ENCODE measurements at places on chromosomes 12 and 14. TPM values are rescaled to one million over a fixed set of nuclear protein-coding genes. Genes with fewer than 3 reads are reported as not detected.

DNA sequence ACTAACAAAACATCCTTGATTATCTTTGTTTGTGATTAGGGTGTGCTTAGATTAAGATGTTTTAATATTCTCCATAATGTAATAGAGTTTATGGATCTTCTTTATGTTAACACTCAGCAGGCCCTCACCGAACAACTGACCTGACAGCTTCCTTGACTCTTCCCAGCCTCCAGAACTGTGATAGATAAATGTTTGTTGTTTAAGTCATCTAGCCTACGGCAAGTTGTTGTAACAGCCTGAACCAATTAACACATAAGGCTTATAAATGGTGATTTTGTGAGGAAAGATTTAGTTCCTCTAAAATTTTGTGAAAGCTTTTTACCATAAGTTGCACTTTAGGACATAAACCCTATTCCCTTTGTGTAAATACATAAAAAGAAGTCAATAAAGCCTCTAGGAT lies 156.5 kb upstream of the DCN start:
- DNase-seq: no peak

Gene PTGER2
- total RNA-seq: 1.5 TPM

Gene CIDEB
- total RNA-seq: 8.2 TPM

Gene CFAP251
- total RNA-seq: 1.1 TPM

Gene LMNTD1
- total RNA-seq: not detected

Gene ALX1
- total RNA-seq: not detected

DNA sequence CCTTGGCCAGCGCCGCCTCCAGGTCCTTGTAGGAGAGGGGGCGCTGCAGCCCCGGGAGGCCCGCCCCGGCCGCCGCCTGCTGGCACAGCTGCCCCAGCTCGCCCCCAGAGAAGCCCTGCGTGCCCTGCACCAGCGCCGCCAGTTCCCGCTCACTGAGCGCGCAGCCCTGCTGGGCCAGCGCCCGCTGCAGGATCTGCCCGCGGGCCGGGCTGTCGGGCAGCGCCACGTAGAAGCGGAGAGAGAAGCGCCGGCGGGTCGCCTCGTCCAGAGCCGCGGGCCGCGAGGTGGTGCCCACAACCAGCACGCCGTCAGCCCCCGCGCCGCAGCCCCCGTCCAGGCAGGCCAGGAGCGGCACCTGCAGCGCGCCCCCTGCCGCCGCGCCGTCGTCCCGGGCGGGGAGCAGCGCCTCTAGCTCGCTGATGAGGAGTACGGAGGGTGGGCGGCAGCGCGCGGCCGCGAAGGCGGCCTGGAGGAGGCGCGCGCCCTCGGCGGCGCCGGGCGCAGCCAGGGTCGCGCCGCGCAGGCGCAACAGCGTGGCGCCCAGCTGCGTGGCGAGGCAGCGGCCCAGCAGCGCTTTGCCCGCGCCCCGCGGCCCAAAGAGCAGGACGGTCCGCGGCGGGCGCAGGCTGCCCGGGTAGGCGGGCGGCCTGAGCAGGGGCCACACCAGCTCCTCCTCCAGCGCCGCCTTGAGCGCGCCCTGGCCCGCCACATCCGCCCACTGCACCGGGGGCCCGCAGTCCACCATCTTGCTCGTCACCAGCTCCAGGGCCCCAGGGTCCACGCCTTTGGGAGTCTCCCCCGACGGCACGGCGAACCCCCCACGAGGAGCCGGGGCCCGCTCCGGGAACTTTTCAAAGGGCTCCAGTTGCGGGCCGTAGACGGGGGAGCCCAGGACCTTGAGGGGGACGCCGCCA lies 27.7 kb downstream of the FIGNL2 start:
- no peak for DNase-seq

Gene BEGAIN
- total RNA-seq: 0.36 TPM

All from sigmoid colon (tissue), 7 donors.